ENCODE measurements at places on chromosomes 4 and X.

DNA sequence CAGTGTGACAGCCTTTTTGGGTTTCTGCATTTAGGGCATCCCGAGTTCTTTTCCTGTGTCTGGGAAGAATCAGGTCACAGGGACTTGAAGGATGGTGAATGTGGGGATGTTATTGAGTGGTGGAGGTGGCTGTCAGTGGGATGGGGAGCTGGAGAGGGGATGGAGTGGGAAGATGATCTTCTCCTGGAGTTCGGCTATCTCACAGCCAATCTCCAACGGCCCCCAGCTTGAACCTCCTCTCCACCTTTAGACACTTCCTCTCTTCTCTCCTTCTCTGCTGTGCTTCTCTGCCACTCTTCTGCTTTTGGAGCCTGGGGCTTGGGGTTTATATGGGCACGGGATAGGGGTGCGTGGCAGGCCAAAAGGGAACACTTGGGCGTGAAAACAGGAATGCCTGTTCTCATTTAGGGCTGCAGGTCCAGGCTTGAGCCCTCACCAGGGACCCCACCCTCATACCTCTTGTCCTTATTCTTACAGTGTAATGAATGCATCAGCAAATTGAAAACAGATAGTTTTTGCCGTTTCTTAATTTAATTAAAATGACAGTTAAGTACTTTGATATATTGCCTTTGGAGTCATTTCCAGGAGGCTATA, 37.5 kb downstream of the USP9X start:
- no peak for DNase-seq

DNA sequence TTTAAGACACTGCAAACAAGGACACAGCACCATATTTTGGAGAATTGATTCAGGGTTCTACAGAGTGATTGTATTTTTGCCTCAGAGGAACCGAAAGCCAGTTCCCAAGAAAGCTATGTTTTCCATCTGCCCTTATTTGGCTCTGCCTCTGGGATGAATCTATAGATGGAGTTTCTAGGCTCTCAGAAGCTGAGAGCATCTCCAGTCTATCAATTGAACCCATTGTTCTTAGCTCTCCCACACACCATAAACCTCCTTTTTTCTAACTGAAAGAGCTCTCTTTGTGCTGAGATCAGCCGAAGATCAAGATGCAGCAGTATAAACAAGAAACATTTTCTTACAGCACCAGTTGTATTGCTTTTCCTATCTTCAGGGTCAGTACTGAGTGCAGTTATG, 16.9 kb downstream of the PLP1 start:
- no peak for DNase-seq

- DNase-seq = no peak
Measured at GRCh38 chrX:66024570-66024969, 15.3 kb downstream of the VSIG4 start.

DNA sequence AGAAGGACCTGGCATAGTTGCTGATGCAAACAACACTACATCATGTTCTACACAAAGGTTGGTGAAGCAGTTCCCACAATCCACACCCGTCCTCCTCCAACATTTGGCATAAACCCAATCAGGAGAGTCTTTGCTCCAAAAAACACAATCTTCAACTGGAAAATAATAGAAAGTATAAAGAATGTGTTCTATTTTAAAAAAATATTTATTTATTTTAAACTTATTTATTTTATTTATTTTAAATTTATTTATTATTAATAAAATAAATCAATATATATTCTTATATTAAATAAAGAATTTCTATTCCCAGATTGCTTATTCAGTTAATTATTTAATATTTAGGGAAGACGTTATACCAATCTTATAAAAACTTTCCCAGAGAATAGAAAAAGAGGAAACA, 1753.7 kb upstream of the AGA start:
- DNase-seq = no peak

GRCh38 chr4:93896516-93896915, 68.0 kb downstream of the ATOH1 start:
- DNase-seq = no peak

- DNase-seq = peak; percentile 77
Measured at GRCh38 chr4:36737691-36738090, 456.3 kb downstream of the DTHD1 start.

DNA sequence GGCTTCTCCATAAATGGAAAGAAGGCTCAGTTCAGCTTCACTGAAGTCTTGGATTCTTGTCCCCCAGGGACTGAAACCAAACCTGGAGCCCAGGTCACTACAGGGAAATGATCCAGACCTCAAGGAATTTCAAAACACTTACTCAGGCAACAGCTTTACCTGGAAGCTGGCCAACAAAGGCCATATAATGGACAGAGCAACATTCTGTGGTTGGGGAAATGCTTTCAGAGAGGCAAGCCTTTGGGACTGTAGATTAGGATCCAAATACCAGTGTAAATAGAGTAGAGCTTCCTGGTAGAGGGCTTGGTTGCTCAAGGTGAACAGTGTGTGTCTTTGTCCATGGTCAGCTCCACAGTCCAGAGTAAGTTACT, 57.0 kb upstream of the PROM1 start:
- DNase-seq = no peak

DNA sequence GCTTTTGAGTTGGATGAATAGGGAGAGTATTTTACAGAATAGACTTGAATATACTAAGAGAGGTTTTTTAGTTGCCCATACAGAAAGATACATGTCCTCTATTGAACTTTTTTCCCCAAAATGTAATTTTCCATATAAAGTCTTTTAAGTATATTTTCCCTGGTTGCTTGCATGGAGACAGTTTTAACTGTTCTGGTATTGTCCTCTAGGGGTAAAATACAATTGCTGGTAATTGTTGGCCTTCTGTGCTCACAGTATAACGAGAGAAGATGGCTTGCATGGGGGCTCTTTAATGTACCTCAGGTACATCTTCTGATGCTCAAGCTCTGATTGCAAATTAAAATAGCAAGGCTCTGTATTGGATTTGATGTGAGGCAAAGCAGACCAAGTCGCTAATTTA, 136.1 kb downstream of the ARX start:
- DNase-seq = no peak

DNA sequence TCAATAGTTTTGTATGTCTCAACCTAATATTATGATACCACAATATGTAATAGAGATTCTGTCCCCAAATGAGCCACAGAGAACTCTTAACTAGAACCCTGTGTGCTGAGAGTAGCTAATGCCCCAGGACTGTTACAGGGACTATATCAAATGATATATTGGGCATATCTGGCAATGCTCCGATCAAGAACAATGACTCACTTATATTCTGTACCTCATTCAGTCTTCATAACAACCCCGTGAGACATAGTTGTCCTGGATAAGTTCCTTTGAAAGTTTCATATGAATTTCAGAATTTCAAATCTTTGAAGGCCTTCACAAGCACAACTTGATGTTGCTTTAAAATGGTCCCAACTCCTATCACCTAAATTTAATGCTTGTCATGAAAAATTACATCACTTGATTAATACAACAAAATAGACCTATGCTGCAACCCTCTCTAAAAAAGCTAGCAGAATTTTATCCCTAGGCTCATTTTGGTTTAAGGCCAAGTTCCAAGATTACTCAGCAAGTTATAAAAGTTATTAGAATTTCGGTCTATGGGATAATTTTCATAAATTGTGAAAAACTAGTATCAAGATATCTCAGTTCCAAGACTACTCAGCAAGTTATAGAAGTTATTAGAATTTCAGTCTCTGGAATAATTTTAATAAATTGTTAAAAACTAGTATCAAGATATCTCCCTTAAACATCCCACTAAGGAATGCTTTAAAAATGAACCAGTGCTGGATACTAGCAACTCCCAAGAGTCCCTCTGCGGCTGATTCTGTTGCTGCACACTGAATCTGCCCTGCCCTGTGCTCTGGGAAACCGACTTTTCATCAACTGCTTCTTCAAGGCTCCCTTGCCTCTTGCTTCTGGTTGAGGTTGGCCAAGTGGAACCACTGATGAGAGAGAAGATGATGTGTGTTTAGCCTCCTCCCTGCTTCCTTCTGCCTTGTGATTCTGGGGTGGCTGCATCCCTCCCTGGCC, 6.0 kb upstream of the ANXA3 start:
- DNase-seq = no peak

DNA sequence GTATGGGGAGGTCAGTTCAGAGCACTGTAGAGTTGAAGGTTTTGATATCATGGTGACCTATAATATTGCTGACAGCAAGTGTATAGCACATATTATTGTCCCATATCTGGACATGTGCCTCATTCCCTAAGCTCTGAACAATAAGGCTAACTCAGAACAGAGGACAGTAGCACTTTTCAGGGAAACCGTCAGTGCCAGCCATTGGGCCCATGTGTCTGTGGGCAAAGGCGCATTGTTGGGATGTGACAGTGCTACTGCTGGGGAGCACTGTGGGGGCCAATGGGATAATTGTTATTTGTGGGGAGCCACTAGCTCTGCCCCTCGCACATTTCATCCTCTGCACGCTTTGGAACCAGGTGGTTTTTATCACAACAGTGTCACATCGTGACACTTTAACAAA, 136.2 kb downstream of the ELOVL6 start:
- no peak for DNase-seq

GRCh38 chrX:10246846-10247245, 90.1 kb downstream of the CLCN4 start:
- DNase-seq = no peak

- no peak for DNase-seq
Measured at GRCh38 chr4:86443495-86443894, 83.6 kb upstream of the MAPK10 start.

GRCh38 chr4:22480675-22481327, 35.1 kb downstream of the ADGRA3 start:
- DNase-seq = no peak

GRCh38 chr4:89598602-89599001, 238.4 kb downstream of the SNCA start:
- DNase-seq = no peak

DNA sequence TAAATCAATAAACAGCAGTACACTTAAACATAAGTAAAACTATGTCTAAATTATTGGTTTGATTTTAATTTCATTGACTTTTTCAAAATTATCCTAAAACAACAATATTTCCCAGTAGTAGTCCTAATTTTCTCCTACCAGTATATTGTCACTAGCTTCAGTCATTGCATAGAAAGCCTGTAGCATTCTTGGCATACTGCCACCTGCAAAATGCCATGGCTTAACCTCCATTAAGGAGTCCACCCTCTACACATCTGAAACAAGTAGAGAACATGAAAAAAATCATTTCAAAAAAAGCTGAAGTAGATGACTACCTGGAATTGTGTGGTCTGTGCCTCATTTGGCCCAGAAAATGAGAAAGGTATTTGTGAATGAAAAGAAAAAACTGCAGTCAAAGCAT, 348.5 kb downstream of the INPP4B start:
- DNase-seq = no peak

GRCh38 chr4:136438645-136439044, 1093.6 kb downstream of the PCDH18 start:
- DNase-seq = no peak

GRCh38 chrX:150099316-150099715, 161.0 kb upstream of the EOLA2 start:
- DNase-seq = no peak

DNA sequence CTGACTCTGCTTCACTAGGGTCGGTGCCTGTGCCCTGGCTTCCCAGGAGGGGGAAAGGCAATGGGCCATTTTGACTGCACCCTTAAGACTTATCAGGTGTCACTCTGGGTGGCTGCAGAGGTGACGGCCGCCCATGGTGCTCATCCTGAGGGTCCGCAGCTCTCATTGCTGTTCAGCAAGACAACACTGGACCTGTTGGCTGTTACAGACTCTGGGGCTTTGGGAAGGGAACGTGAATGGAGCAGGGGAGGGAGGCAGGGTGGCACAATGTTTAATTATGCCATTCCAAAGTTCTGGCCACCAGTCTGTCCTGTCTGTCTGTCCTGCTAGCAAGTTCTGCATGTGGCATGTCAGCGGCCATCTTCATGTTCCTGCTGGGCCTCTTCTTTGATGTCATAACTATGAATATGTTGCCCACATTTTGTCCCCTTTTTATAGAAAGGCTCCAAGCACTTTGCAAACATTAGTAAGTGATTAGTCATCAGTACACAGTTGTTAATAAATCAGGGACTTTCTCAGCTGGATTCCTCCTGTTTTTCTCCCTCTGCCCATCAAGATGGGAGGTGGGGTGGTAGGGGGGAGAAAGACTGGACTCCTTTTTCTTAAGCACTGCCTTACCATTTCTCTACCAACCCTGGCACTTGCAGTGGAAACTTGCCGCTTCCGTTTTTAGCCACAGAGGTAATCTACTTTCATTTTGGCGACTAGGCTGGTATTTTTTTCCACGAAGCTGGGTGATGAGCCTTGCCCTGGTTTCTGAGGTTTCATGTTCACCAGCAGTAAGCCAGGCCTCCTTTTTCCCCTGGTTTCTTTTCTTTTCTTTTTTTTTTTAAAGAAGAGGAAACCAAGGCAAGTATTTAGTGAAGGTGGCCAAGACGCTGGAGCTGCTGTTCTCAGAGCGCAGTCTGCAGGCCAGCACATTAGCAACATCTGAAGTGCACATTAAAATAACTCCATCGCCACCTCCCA, 88.6 kb upstream of the TRIM2 start:
- no peak for DNase-seq

DNA sequence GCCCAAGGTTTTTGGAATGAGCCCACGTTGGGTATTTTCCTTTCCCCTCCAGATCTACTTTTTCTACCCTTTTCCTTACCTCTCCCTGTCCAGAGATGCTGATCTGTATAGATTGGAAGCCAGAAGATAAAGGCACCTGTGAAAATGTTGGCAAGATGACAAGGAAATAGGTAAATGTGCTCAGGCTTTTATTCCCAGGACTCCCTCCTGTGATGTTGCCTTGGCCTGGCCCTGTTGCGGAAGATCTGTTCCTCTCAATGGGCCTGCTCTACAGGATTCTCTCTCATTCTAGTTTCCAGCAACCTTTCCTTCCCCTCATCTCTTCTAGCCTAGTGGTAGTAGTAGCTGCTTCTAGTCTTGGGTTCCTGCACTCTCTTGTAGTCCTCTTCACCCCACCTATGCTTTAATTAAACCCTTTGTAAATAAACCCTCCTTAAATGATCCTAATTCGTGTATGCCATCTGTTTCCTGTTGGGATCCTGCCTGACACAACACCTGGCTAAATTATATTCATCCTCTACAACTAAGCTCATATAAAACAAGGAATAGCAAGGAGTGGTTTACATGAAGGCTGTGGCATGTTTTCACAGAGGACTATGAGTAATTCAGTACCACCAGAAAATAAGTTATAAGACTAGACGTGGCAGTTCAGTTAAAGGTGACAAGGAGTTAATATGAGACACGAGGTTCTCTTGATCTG, 95.7 kb upstream of the MAOA start:
- DNase-seq = peak; percentile 91

DNA sequence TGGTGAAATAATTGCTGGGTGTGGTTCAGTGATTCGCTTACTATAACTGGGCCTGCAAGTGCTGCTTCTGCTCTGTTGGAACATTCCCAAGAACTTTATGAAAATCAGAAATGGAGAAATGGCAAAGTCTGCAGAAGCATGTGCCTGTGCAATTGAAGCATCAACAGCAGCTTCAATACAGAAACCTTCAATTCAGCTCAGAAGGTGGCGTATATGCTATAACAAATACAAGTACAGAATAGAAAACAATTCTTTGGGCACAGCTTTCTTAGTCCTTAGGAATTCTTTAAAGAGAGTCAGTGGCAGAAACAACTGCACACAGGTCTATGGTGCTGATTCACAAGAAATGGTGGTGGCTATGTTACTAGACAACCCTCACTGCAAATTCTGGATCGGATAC, 18.0 kb upstream of the PDHA2 start:
- no peak for DNase-seq
